ENCODE measurements at places on chromosomes 4 and X. TPM values are rescaled to one million over a fixed set of nuclear protein-coding genes. Genes with fewer than 3 reads are reported as not detected.

- no peak overlapping the region for H3K27ac ChIP-seq
- H3K4me1 ChIP-seq = peaks cover 5% of the 10 kb centered on the region
- no peaks in the 10 kb centered on the region for H3K36me3 ChIP-seq
- DNase-seq = no peak
Measured at GRCh38 chr4:188780686-188781085, 641.4 kb downstream of the TRIML1 start.

DNA sequence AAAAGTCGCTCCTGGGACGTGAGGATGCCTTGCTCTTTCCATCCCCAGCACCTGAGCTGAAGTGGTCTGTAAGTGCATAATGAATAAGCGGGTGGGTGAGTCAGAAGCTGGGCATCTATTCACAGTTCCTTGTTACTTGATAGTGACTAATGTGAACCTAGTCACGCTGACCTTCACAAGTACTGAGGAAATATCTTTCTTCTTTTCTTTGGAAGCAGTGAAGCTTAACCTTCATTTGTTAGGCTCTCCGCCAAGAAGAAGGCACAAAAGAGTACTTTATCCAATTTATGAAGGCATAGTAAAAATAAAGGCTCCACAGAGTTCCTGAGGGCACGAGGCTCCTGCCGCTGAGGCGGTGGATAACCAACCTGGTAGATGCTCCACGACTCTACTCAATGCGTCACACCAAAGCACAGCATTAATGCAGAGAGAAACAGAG, 475.7 kb upstream of the SLIT2 start:
- no peak overlapping the region for H3K27ac ChIP-seq
- no peaks in the 10 kb centered on the region for H3K27me3 ChIP-seq
- H3K4me1 ChIP-seq = no peaks in the 10 kb centered on the region

The LGI2 gene
- not detected for total RNA-seq

- no peak for DNase-seq
- no peak overlapping the region for H3K4me3 ChIP-seq
- H3K27ac ChIP-seq = no peak overlapping the region
- no peaks in the 10 kb centered on the region for H3K36me3 ChIP-seq
- H3K27me3 ChIP-seq = peaks cover 2% of the 10 kb centered on the region
Measured at GRCh38 chrX:139209342-139209741, 321.2 kb upstream of the F9 start.

DNA sequence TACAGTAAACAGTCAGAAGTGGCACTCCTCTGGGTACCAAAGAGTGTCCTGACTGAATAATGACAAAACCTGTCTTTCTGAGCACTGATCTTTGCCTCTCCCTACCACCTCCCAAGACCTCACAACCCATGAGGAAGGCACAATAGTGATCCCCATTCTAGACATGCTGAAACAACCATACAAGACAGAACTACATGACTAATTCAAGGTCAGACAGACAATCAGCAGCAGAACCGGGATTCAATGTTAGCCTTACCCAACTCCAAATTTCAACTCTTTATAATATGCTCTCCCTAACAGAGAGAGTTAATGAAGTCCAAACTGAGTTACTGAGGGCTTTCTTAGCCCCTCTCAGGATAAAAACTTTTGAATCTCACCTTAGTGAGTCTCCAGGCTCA, 71.0 kb downstream of the IRF2 start:
- peaks cover 42% of the 10 kb centered on the region for H3K36me3 ChIP-seq
- H3K4me3 ChIP-seq = no peak overlapping the region
- H3K27ac ChIP-seq = no peak overlapping the region

- H3K4me1 ChIP-seq = no peaks in the 10 kb centered on the region
- no peak overlapping the region for H3K4me3 ChIP-seq
- no peaks in the 10 kb centered on the region for H3K27me3 ChIP-seq
- H3K27ac ChIP-seq = no peak overlapping the region
Measured at GRCh38 chr4:2825740-2826139, 17.9 kb upstream of the ADD1 start.

GRCh38 chr4:62619971-62620370, 1419.8 kb downstream of the ADGRL3 start:
- no peaks in the 10 kb centered on the region for H3K27me3 ChIP-seq
- no peak overlapping the region for H3K4me3 ChIP-seq
- no peaks in the 10 kb centered on the region for H3K36me3 ChIP-seq
- H3K27ac ChIP-seq = no peak overlapping the region
- DNase-seq = no peak

- H3K4me1 ChIP-seq = peaks cover 5% of the 10 kb centered on the region
- no peak overlapping the region for H3K4me3 ChIP-seq
- no peak overlapping the region for H3K27ac ChIP-seq
- no peaks in the 10 kb centered on the region for H3K36me3 ChIP-seq
- no peaks in the 10 kb centered on the region for H3K27me3 ChIP-seq
Measured at GRCh38 chr4:72387959-72388358, 181.1 kb downstream of the ADAMTS3 start.

The RADX gene
- 2.2 TPM for total RNA-seq

The PTPN13 gene
- 29.0 TPM for total RNA-seq

DNA sequence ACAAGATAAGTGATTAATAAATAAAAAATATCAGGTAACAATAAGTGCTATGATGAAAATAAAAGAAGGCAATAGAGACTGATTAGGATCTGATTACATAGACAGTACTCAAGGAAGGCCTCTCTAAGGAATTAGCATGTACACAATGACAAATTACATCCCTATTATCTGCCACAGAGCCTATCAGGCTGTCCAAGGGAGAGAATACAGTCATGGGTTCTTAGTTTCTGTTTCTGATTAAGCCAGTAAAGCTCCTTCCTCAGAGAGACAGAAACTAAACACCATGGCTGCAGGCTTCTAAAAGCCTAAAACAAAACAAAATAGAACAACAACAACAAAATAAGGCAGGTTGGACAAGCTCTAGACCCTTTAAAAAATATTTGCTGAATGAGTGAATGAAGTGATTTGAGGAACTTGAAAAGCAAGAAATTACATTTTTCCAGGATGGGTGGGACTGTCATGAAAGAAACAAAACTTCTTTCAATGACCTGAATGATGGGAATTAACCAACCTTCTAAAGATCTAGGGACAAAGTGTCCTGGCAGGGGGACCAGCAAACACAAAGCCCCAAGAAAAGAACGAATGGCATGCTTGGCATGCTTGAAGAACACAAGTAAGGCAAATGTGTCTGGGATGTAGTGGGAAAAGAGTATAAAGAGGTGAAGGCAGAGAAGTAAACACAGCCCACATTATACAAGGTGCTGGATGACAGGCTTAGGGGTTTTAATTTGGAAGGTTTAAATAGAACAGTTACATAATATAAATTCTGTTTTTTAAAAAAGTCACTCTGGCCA, 44.1 kb downstream of the NAA11 start:
- no peak overlapping the region for H3K27ac ChIP-seq
- no peaks in the 10 kb centered on the region for H3K36me3 ChIP-seq
- H3K4me1 ChIP-seq = no peaks in the 10 kb centered on the region
- no peak for DNase-seq
- no peak overlapping the region for H3K4me3 ChIP-seq

The EXOC1L gene
- not detected for total RNA-seq

DNA sequence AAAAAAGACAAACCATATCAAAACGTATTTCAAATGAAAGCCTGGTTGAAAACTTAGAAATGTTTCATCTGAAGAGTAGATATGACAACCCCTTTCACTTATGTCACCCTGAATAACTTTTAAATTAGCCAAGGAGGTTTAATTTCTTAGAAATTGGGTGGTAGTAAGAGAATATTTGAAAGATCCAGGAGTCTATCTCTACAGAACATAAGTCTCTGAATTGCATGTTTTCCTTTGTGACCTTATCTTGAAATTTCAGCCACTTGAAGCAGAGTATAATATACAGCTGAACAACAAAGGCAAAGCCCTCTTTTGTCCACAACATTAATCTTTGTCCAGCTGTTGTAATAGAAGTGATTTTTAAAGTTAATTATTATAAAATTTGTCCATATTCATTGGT, 49.5 kb downstream of the TMEM154 start:
- H3K27me3 ChIP-seq = peaks cover 3% of the 10 kb centered on the region
- H3K4me1 ChIP-seq = no peaks in the 10 kb centered on the region
- no peaks in the 10 kb centered on the region for H3K36me3 ChIP-seq
- H3K27ac ChIP-seq = no peak overlapping the region
- no peak for DNase-seq
